Kidney (tissue), 22 donors: ENCODE measurements at places on chromosomes 3 and 15.

DNA sequence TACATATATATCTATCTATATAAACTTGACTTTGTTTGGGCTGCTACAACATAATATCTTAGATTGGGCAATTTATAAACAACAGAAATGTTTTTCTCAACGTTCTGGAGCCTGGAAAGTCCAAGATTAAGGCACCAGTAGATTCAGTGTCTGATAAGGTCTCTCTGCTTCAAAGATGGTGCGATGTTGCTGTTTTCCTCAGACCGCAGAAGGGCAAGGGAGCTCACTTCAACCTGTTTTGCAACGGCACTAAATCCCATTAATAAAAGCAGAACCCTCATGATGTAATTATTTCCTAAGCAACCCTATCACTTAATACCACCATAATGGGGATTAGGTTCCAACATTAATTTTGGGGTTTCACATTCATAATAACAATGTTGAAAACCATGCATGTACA lies 1134.8 kb downstream of the NSUN3 start:
- DNase-seq = no peak

DNA sequence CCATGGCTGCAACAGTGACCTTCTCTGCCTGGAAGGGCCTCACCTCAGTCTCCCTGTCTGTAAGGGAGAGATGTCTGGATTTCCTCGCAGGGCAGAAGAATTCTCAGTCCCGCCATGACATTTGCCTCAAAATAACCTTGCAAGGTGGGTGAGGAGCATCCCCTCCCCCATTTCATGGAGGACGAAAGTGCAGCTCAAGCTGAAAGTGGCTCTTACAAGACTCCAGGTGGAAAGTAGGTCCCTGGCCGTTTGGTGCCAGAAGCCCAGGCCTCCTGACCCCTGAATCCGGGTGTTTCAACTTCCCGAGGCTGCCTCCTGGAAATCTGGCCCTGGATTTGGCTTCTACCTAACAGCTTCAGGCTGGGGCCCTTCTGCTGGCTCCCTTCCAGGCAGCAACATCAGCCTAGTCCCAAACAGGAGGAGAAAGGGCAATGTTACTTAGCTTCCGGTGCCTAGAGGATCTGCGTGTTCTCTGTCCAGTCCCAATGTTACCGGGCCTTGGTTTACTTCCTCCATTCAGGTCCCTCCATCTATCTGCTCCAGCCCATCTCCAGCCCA lies 769 bp upstream of the CSPG4 start:
- DNase-seq = peak; percentile 69

- peak; percentile 73 for DNase-seq
Measured at GRCh38 chr3:179321668-179322285, 1.1 kb upstream of the ZNF639 start.

DNA sequence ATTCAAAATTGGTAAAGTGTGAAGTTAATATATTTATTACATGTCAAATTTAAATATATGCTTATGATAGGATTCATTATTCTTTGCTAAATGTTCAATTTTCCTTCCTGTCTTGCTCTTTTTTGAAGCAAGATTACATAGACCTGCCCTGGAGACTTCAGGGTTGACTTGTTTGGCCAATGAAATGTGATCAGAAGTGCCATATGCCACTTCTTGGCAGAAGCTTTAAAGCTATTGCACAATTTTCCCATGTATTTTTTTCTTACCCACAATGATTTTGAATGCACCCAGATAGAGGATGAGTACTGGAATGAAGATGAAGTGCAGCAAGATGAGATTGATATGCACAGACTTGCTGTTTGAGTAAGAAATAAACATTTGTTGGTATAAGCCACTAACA lies 406.3 kb upstream of the BCHE start:
- no peak for DNase-seq

- no peak for DNase-seq
Measured at GRCh38 chr3:17258823-17259436, 374.2 kb downstream of the PLCL2 start.

- DNase-seq = no peak
Measured at GRCh38 chr15:69609776-69610175, 157.2 kb downstream of the RPLP1 start.

DNA sequence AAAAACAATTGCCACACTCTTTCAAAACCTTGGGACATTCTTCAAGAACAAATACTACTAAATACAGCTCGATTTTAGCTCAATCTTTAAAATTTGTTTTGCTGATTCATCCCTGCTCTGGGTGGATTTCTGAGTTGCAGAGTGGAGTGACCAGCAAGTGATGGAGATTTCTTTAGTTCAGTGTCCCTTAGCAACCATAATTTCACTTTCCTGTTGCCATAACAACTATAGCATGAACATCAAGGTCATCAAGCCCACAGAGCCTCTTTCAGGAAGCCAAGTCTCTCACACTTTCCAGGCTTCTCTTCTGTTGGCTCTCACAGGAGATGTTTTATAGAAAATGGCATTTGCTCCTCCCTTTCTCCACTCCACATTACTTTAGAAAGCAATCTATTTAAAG lies 597.2 kb upstream of the ADAMTS9 start:
- no peak for DNase-seq

- DNase-seq = no peak
Measured at GRCh38 chr15:42141795-42142667, 14.4 kb downstream of the PLA2G4F start.

GRCh38 chr15:27934782-27935181 lies 164.3 kb downstream of the OCA2 start:
- DNase-seq = no peak

GRCh38 chr3:152149832-152150231 lies 118.9 kb upstream of the MBNL1 start:
- no peak for DNase-seq

DNA sequence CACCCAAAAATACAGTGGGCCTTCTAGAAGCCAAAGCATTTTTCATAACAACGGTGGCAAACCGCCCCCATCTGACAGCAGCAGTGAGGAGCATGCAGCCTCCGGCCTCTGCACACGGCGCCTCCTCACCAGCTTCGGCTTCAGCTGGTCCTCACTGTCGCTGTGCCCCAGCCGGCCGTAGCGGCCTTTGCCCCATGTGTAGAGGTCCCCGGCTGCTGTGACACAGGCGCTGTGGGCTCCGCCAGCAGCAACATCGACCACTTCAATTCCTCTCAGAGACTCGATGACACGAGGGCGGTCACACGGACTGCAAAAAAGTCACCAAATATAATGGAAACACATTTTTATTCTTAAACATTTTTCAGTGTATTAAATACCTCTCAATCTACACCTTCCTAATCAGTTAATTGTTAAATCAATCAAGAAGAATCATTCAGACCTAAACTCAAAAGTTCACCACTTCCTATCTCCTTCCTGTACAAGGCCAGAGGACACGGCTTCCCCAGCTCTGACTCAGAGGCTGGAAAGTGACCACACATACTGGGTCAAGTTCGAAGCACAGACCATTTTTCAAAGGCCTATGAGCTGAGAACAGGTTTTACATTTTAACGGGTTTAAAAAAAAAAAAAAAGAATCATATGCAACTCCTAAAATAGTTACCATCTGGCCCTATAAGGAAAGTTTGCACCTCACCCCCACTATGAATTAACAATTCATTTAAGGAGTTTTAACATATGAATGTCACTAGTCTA lies 33.6 kb upstream of the OCA2 start:
- DNase-seq = no peak

DNA sequence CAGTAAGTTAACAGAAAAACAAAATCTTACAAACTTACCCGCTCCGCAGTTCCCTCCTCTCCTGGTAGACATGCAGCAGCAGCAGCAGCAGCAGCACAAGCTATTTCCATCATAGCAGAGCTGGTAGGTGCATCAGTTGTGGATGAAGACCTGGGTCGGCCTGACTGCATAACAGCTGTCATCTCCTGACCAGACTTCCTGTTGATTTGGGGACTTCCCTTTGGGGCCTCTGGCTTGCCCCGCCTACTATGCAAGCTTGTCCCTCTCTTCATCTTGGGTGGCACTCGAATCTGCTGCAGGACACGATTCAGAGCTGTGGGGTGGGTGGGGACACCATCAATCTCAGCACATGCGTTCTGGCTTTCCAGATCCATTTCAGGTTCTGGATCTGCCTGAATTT lies 65.7 kb downstream of the TMCC1 start:
- DNase-seq = no peak

DNA sequence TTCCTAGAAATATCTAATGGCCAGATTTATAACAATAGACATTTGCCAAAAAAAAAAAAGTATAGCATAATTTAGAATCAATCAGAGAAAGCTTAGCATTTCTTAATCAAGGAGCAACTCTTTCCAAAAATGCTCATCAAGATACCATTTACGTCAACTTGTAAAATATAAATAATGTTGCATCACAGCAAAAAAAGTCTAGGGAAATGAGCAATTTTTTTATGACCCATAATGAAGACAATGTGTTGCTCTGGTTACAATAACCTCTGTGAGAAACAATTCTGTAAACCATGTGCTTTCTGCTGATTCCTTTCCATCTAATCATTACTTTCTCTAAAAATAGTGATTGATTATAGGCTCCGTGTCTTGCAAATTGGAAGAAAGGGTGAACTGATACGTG lies 36.3 kb downstream of the KBTBD8 start:
- no peak for DNase-seq

- no peak for DNase-seq
Measured at GRCh38 chr3:119626196-119626595, 28.5 kb downstream of the PLA1A start.

- no peak for DNase-seq
Measured at GRCh38 chr3:81003817-81004216, 757.6 kb downstream of the GBE1 start.
